ENCODE measurements at places on chromosomes 16 and 17.

- no peak for DNase-seq
Measured at GRCh38 chr16:50534091-50534490, 14.1 kb upstream of the NKD1 start.

GRCh38 chr17:49489348-49489747, 5.7 kb upstream of the NGFR start:
- DNase-seq, result no peak

DNA sequence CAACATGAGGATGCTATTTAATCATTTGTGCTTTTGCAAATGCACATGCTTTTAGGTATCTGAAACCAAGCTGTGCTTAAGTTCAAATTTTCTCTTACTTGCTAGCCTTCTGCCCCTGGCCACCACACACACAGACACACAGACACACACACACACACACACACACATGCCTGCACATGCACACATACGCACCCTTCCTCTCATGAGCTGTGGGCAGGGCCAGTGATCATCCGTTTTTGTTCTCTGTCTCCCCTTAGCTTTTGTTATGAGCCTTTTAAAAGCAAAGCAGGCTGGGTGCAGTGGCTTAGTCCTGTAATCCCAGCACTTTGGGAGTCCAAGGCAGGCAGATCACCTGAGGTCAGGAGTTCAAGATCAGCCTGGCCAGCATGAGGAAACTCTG, 34.2 kb downstream of the CD300LF start:
- DNase-seq, result no peak

DNA sequence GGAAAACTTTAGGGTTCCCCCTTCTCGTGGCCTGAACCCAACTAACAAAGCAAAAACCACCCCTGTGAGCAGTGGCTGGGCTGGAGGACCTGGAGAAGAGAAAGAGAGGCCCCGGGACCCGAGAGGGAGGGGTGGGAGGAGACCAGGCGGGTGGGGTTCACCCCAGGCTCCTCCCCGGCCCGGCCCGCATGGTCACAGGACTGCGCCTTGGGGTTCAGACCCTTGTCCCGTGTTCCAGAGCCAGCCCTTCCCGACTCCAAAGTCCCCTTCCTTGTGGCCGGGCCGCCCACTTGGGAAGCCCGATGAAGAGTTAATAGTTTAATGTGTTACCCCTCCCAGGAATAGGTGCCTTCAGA, 852 bp downstream of the MARVELD3 start:
- no peak for DNase-seq

DNA sequence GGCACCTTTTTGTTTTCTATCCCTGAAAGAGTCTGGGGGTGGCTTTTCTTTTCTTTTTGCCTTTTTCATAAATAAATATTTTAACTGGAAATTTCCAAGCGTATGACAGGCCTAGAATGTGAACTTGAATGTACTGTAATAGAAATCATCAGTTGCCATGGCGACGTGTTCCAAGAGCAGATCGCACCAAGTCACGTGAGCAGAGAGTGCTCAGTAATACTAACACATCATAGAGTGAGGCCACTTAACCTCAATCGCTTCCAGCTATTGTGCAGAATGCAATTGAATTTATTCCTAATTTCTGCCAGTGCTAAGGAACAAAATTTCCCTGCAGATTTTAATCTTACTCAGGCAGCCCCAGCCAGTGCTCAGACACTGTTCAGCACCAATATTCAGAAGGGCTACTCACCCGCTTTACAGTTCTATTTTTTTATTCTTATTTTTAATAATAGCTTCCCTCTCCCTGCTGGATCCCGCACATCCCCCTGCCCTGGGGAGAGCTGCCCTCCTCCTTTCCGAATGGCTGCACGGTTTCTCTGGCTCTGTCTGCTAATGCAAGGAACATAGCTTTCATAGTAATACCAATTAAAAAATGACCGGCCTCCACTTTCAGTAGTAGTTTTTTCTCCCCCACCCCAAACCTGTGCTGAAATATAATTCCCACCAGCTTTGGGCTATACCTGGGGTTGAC, 26.2 kb upstream of the PMFBP1 start:
- DNase-seq, result no peak

DNA sequence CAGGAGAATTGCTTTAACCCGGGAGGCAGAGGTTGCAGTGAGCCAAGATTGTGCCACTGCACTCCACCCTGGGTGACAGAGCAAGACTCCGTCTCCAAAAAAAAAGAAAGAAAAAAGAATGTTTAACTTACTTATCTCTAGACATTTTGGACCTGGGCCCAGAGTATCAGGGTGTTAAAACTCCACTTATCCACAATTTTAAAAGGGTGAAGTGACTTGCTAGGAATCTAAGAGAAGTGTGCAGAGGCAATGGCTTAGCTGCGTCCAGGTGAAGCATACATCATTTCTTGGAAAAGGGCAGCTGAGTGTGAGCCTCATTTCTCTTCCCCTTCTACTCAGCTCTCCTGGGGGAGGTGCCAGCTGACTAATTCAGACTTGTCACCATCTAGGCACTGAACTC, 25.1 kb downstream of the ALDH3A2 start:
- DNase-seq, result no peak

GRCh38 chr16:84292011-84292410, 2.7 kb upstream of the WFDC1 start:
- no peak for DNase-seq

- no peak for DNase-seq
Measured at GRCh38 chr16:57282510-57283213, 1.8 kb downstream of the PLLP start.

DNA sequence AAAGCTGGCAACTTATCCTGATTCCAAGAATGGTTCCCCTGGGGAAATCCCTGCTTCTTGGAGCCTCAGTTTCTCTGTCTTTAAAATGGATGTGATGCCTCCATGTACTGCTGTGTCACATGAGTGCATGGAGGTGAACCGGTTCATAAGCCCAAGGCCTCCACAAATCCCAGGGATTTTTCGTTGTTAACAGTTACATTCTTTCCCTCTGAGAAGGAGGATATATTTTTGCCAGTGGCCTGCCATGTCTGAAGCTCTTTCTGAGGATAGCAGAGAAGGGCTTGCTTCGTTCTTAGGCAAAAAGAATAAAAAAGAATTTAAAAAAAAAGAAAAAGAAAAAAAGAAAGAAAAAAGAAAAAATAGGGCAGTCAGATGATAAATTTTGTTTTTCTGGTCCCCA, 52.2 kb upstream of the CIBAR2 start:
- DNase-seq, result no peak

GRCh38 chr16:70778901-70779309, 22.1 kb downstream of the VAC14 start:
- peak; percentile 26 for DNase-seq

DNA sequence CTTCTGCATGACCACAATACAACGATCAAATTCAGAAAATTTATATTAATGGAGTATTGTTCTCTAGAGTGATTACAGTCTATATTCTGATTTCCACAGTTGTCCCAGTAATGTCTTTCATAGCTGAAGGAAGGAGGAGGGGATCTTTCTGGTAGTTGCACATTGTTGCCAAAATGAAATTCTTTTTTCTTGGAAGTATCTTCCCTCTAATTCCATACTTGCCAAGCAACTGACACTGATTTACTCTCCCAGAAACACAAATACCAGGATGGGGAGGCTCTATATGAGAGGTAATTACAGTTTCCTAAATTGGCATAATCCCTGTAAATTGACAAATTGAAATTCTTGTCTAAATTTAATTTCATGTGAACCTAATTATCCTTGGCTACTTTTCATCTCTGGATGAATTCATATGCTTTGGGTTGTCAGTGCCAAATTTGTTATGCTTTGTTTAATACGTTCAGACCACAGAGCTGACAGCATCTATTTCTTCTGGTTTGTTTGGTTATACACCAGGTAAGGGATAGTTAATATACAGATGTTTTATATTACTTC, 30.0 kb downstream of the NOL11 start:
- no peak for DNase-seq

DNA sequence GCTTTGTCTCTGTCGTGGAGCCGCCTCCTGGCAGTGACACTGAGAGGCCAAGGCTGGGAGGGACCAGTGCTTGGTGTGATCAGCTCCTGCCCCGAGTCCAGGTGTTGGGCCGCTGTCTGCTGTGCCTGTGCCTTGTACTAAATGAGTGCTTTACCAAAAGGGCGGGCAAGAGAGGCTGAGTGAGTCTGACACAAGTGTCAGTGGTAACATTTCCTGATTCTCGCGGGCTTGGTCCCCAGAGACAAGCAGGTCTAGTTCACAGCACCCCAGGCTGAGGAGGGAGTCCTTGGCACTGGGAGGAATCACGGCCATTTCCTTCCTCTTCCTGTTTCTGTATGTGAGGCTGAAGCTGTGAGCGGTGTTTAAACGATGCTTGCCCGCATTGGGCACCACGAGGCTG, 30.2 kb downstream of the PLD6 start:
- no peak for DNase-seq

DNA sequence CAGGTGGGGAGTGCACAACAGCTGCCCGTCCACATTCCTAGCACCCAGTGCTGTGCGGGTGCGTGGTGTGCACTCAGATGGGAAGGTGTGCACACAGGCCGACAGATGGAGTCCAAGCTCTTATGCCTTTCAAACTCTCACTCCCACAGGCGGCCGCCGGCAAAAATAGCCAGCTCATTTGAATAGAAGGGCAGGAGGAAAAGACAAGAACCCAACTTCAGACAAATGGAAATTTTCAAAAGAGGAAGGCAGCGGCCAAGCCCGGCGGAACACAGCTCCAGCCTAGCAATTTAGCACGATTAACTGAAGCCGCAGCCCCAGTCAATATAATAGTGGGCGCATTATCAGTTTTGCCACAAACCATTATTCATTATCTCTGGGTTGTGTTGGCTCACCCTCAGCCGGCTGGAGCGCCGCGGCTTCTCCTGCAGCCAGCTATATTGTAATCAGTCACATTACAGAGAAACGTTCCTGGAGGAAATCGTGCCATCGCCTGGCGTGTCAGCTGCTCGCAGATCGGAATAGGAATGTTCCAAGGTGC, 103.9 kb upstream of the SEC14L1 start:
- DNase-seq, result no peak

GRCh38 chr17:73991260-73991659, 212.2 kb upstream of the RPL38 start:
- no peak for DNase-seq

DNA sequence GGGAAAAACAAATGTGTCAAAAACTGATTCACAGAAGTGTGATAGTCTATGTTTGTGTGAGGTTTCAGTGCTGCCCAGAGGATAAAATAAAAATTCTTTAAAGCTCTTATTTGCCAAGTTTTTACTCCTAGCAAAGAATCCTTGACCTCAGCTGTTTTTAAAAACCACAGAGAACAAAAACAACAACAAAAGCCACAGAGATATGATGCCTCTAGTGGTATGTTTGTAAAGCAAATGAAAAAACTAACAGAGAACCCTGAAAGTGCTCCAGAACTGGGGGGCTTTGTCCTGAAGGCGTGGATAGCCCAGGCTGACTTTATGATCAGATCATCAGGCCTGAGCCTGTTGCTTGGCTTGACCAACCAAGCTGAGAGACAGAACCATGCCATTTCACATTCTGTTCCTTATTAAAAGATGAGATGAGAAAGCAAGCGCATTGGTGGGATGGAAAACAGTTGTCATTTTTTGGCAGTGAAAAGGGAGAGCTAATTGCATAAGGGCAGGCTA, 411.0 kb downstream of the CPPED1 start:
- DNase-seq, result no peak

DNA sequence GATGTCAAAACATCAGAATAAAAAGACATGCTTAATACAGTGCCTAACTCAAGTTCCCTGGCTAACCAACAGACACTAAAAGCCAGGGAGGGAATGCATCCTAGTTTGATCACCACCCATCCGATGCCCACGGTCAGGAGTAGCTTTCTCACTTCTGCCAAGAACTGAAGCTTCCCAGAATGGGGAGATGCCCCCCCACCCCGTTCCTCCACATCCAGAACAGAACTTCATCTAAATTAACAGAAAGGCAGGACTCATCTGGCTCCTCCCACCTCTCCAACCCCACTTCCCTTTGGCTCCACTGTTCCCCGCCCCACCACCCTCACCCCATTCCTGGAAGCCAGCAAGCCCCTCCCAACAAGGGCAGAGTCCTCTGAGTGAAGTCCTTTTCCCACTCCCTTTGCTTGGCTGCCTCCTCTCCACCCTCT, 33.7 kb downstream of the GDE1 start:
- DNase-seq, result no peak

DNA sequence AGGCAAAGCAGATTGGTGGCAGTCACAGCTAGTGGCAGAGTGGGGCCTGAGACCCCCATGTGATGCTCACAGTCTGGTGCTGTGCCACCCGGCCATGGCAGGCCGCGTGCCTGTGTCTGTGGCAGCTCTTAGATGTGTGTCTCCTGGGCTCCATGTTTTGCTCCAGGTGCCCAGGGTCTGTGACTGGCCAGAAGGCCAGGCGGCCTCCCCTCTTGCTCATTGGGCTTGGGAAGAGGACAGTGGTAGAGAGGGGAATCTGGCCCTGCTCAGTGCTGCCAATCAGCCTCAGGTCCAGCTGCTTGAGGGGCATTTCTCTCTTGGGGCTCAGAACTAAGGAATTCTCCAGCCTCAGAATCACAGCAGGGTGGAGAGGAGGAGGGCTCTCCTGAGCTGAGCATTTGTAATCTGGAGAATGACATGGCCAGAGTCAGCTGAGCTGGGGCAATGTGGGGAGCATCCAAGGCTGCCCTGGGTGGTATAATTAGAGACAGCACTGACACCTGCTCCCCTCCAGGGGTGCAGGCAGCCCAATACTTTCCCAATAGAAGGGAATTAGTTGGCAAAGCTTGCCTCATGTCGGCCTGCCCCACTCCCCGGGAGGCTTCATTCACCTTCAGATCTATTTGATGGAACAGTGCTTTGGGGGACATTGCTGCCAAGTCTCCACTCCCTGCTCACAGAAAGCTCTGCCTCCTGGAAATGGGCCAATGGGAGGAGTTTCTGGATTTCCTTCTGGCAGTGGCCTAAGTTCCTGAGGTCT, 2.7 kb upstream of the LASP1NB start:
- DNase-seq, result peak; percentile 20

DNA sequence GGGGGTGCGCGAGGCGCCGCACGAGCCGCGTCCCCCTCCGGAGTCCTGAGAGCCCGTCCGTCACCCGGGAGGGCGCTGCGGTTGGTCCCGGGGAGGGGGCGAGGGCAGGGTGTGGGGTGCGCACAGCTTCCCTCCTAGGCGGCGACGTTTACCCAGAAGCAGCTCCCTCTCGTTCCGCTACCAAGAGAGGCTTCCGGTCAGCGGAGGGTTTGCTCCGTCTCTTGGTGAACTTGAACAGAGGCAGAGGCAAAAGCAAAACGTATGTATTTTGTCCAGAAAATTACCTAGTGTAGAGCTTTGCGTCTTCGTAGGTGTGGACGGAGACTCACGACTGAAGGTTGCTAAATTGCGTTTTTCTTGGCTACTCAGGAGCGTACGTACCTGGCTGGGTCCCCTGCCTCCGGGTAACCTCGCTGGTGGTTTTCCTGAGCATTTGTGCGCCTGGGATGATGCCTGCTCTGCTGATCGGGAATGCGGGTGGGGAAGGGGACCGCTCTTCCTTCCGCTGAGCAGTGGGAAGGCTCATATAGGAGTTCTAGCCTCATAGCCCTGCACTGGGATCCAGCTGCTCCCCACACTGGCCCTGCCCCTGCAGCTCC, 833 bp downstream of the WSCD1 start:
- peak; percentile 23 for DNase-seq
